IPS-NIHi11 (cell line): ENCODE measurements at places on chromosomes 5 and 9.

GRCh38 chr5:3564827-3565518 lies 30.7 kb upstream of the IRX1 start:
- DNase-seq: peak; percentile 58

DNA sequence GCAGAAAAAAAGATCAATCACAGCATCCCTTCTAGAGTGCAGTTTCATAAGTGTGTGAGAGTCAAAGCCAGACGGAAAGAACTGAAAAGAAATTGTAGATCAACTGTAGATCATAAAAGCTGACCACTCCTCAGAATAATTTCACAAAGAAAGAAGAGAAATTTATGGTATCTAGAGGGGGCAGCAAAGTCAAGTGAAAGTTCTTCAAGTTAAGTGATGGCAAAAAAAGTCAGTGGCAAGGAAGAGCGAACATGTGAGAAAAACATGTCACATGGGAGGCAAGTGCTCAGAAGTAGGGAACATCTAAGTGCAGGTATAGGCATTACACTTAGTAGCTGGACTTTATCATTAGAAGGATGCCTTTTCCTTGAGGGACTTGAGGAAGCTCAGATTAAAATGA lies 245.1 kb upstream of the ISL1 start:
- no peak for DNase-seq

- no peak for DNase-seq
These were observed 411.4 kb downstream of the KCTD16 start for GRCh38 chr5:144582066-144582465.

GRCh38 chr9:134474055-134474370 lies 147.8 kb downstream of the RXRA start:
- DNase-seq: no peak

- no peak for DNase-seq
These were observed 12.5 kb downstream of the TRIP13 start for GRCh38 chr5:905139-905642.

GRCh38 chr9:120555839-120556238 lies 24.1 kb downstream of the CDK5RAP2 start:
- no peak for DNase-seq

GRCh38 chr5:67063791-67064190 lies 132.8 kb downstream of the CD180 start:
- DNase-seq: no peak

DNA sequence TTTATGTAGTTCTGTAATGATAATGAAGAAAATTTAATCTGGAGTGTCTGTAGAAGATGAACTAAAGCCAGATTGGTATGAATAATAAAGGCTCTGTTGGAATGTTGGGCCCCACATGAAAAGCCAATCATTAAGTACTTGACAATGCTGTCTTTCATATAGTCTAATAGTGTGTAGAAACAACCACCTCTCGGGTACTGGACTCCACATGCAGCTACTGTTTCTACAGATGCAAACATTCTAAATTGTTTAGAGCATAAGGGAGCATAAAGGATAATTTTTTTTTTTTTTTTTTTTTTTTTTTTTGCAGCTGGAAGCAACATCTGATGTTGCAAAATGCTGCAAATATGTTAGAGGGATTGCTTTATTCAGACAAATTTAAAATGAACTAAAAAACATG lies 354.3 kb downstream of the KCTD16 start:
- DNase-seq: no peak
